ENCODE measurements at places on chromosomes 2 and 18.

DNA sequence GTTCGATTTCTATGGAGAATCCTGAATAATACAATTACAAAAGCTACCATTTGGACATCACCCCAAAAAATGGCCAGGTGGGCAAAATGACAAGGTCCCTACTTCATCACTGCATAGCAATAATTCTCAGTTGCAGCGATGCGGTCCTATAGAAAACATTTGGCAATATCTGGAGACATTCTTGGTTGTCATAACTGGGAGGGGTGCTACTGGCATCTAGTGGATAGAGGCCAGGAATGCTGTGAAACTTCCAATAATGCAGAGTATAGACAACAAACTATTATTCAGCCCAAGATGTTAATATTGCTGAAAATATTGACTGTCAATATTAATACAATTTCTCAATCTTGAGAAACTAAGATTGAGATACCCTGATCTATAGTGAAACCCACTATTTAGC, 637.8 kb upstream of the PKDCC start:
- DNase-seq, result no peak

DNA sequence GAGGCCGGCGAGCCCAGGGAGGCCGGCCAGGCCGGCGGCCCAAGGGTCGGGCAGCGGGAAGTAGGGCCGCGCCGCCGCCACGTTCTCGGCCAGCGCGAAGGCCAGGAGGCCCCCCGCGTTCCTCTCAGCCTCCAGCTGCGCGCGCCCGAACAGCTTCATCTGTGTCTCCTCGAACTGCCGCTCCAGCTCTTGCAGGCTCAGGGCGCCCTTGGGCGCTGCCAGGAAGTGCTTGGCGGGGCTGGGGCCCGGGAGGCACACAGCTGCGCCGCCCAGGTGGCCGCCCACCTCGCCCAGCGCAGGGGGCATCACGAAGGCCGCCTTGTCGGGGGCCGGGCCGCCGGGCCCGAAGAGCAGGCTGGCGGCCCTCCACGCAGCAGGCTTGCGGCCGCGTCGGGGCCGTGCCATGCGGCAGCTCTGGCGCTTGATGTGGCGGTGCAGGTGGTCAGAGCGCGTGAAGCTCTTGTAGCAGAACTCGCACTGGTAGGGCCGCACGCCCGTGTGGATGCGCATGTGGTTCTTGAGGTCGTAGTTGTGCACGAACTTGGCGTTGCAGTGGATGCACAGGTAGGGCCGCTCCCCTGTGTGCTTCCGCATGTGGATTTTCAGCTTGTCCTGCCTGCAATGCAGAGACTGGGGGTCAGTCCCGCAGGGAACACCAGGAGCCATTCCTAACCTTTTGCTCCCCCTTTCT, 99.0 kb upstream of the SMAD2 start:
- DNase-seq, result no peak

DNA sequence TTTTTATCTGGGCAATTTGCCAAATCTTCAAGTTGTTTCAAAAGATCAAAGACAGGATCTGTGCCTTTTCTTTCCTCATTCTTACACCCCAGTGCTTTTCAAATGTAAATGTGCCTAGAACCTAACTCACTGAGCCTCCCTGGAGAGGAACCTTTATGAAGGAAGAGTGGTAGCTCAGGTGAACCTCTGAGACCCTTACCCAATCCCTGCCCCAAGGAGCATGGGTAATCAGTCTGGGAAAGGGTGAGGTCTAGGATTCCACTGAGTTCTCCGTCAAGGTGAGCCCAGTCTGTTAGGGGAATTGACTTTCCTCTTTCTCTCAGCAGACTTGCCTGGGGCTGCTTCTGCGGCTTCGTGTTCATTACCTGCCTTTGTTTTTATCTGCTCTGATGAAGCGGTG, 88.1 kb upstream of the MAP4K4 start:
- no peak for DNase-seq

DNA sequence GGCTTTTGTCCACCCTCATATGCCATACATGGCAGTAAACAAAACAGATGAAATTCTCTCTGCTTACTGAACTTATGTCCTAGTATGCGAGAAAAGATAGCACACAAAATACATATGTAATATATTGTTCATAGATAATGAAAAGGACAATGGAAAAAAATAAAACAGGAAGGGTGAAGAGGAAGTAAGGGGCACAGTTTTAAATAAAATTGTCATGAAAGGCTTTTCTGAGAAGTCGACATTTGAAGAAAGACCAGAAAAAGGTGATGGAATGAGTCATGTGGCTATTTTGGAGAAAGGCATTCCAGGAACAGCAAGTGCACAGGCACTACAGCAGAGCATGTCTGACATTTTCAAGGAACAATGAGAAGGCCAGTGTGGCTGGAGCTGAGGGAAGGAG, 56.4 kb downstream of the KCNH7 start:
- no peak for DNase-seq

GRCh38 chr2:168661863-168662256, 140.6 kb upstream of the NOSTRIN start:
- DNase-seq, result no peak

- peak; percentile 8 for DNase-seq
Observed at GRCh38 chr18:49178736-49179135, 228.0 kb upstream of the SMAD7 start.

DNA sequence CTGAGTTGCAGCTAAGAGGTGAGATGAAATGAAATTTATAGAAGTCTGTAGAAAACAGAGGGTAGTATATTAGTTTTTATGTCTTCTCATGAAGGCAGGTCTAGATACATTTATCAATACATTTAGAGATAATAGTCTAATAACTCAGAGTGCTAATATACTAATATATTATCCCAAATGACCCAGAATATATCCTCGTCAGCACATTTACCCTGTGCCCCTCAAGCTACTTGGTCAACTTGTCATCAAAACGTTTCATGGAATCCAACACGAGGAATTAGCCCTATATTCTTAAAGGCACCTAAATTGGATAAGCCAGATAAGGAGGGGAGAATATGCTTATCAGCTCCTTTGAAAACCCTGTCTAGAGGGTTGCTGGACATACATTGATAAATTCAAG, 415.1 kb upstream of the LRRTM1 start:
- no peak for DNase-seq

- no peak for DNase-seq
Observed at GRCh38 chr2:64467096-64467843, 13.3 kb downstream of the LGALSL start.

GRCh38 chr2:98188351-98189046, 101.5 kb downstream of the VWA3B start:
- no peak for DNase-seq

GRCh38 chr18:48728204-48728833, 189.5 kb downstream of the CTIF start:
- DNase-seq, result no peak

GRCh38 chr2:61689568-61689967, 151.4 kb upstream of the XPO1 start:
- DNase-seq, result no peak

- no peak for DNase-seq
Observed at GRCh38 chr18:13834496-13835015, 10.6 kb downstream of the MC5R start.

GRCh38 chr2:112623913-112624777, 21.6 kb upstream of the SLC20A1 start:
- DNase-seq, result peak; percentile 44

DNA sequence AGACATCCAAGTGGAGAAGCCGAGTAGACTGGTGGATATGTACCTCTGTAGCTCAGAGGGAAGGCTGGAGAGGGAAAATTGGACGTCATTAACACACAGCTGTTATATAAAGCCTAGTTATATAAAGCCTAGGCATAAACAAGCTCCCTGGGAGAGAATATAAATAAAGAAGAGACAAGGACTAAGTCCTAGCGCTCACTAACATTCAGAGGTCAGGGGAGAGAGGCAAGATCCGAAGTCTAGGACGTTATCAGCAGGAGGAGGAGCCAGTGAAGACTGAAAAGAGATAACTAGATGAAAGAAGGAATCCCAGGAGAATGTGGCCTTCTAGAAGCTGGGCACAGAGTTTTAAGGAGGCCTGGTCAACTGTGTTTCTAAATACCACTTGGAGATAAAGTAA, 55.3 kb downstream of the NOL10 start:
- DNase-seq, result no peak

DNA sequence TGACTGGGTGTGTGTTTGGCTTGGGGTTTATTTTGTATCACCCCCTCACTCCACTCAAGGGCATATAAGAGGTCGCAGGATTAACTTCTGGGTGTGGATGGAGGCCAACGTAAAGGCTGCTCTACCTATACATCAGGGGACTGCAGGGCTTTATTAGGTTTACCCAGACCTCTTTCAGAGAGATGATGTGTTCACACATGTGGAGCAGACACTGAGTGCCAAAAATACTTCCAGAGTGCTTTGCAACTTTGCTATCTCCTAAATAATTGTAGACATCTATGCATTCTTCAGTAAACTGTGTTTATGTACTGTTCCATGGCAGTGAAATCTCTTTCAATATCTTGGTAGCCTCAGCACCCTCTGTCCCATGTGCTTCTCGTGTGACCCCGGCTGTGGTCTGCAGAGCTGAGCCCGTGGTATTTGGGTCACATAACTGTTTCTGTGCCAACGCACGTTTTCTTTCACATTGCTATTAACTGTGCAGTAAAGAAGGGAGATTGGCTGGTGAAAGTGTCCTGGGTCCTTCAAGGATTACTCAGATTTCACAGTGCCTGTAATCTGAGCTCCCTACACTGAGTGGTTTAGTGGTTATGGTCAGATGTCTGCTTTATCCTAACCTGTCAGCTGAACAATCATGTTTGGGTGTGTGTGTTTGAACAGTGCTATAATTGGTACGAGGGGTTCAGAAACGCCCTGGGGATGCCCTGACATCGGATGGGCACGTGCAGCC, 208.1 kb downstream of the VAPA start:
- DNase-seq, result no peak

- DNase-seq, result no peak
Observed at GRCh38 chr2:238857959-238858358, 10.1 kb downstream of the TWIST2 start.

DNA sequence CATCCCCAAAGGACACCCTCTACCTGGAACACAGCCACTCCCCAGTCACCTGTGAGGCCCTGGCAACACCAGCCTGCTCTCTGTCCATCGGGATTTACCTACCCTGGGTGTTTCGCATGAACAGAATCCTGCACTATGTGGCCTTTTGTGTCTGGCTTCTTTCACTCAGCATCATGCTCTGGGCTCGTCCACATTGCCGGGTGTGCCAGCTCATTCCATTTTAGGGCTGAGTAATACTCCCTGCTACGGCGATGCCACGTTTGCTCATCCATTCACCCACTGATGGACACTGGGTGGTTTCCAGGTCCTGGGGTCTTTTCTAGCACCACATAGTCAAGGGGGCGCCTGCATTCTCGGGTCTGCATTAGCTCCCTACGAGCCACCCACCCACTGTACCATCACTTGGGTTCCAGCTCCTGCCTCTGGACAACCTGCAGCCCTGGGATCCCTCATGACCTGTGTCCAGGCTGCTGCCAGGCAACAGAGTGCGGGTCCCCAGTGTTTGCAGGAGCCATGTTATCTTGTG, 22.0 kb downstream of the KCNF1 start:
- DNase-seq, result no peak

Measured in hematopoietic multipotent progenitor cell treated with erythropoietin and hydrocortisone succinate and interleukin-3 and kit ligand, for 17 days (in vitro differentiated cells).